Fibroblast of lung (primary cell): ENCODE measurements at places on chromosomes 7 and 10.

GRCh38 chr10:16795410-16796073, 21.7 kb downstream of the RSU1 start:
- DNase-seq: no peak

DNA sequence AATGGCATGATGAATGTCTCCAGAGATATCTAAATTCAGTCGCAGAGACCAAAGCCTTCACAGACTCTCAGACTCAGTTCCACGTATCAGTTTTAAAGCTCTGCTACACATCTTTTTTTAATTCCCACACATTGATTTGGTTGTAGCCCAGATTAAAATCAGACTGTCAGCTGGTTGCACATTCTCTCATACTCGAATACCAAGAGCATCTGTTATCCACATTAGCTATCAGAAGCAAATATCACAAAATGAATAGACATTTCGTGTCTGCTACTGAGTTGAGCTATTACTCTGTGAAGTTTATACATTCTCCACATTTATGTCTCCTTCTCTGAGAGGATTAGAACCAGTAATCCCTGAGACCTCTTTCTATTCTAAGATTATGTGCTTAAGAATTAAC, 229.2 kb downstream of the GPAM start:
- no peak for DNase-seq

DNA sequence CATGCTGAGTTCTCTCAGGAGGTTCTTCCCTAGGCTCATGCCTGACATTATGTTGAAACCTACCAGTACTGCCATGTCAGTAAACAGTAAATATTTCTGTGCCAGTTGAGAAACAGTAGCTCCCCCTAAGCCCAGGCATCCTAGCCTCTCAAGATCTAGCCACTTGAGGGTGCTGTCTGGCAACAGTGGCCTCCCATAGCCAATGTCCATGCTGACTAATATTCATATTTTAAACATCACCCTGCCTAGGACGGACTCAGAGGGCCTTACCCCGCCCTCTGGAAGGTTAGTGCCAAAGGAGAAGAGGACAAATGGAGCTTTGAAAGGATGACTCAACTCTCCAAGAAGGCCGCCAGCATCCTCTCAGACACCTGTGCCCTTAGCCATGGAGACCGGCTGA, 7.7 kb downstream of the ACSM6 start:
- peak; percentile 56 for DNase-seq

- DNase-seq: no peak
Observed at GRCh38 chr7:99789441-99790070, 5.6 kb upstream of the CYP3A4 start.

GRCh38 chr10:62924344-62924748, 108.2 kb upstream of the EGR2 start:
- DNase-seq: no peak

- no peak for DNase-seq
Observed at GRCh38 chr10:11756766-11757315, 14.7 kb downstream of the ECHDC3 start.

DNA sequence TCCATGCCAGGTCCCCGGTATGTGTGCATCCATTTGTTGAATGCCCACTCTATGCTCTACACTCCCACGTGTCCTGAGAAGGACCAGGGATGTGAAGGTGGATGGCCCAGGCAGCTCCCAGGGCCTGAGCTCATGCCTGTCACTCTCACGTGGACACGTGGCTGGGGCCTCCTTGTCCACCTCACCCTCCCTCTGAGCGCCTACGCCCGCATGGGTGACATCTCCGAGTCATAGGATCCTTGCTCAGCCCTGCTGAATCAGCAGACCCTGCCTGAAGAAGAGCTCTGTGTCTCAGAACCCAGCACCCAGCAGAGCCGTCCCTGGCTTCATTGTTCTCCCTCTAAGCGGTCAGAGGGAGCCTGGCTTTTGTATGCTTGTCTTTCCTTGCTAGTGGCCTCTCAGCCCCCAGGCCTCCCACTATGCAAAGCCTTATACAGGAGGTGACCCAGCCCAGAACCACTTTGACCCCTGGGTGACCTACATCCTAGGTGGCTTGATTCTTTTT, 107.9 kb upstream of the PPIF start:
- peak; percentile 42 for DNase-seq

- DNase-seq: no peak
Observed at GRCh38 chr10:90701428-90701827, 156.4 kb downstream of the HTR7 start.

GRCh38 chr7:95772771-95773581, 622 bp downstream of the DYNC1I1 start:
- peak; percentile 32 for DNase-seq

- DNase-seq: no peak
Observed at GRCh38 chr10:133157662-133158436, 2.2 kb upstream of the KNDC1 start.

GRCh38 chr10:122492999-122493481, 31.7 kb downstream of the HTRA1 start:
- DNase-seq: peak; percentile 56

- no peak for DNase-seq
Observed at GRCh38 chr7:66348531-66348930, 143.4 kb downstream of the TPST1 start.

DNA sequence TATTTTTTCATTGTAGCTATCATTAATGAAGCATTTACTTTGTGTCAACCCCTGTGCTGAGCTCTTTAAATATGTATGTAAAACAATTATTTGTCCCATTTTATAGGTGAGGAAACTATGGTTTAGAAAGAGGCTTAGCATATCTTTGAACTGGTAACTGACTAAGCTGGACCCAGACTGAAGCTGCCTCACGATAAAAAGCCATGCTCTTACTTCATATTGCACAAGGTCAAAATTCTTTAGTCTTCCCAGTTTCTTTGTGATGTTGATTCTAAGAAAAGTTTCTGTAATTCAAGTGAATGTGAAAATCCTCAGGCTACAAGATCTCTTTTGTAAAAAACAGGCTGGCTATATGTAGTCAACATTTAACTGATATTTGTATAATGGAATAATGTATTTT, 46.6 kb upstream of the SLC16A12 start:
- DNase-seq: no peak

- DNase-seq: peak; percentile 53
Observed at GRCh38 chr10:12019283-12019971, 23.2 kb downstream of the UPF2 start.

- DNase-seq: no peak
Observed at GRCh38 chr10:21020545-21020944, 123.4 kb upstream of the NEBL start.

DNA sequence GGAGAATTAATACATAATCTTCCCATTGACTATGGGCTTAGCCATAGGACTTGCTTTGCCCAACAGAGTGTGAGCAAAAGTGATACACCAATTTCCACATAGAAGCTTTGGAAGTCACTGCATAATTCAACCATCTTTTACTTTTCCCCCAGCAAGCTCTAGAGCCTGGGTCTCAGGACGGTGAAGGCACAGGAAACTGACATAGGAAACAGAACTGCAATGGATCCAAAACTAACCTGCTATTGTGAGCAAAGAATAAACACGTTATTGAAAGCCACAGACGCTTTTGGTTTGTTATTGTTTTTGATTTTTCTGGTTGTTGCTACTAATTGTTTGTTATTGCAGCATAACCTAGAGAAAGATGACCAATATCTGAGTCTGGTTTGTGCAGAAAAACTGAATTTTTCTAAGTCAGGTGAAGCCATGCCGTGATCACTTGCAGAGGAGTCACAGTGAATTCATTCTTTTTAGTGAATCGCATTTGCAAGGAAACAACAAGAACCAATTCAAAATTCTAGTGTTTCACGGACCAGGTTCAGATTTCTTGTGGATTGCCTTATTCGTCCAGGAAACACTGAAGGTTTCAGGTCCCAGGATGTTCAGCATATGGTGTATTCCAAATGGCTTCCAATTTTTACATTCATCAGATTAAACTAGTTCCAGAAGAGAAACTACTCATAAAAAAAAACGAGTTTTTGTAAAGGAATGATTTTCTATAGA, 52.8 kb downstream of the CUBN start:
- no peak for DNase-seq

GRCh38 chr7:108029034-108029433, 26.1 kb upstream of the LAMB1 start:
- DNase-seq: no peak

- no peak for DNase-seq
Observed at GRCh38 chr7:30226614-30227268, 57.7 kb upstream of the ZNRF2 start.

DNA sequence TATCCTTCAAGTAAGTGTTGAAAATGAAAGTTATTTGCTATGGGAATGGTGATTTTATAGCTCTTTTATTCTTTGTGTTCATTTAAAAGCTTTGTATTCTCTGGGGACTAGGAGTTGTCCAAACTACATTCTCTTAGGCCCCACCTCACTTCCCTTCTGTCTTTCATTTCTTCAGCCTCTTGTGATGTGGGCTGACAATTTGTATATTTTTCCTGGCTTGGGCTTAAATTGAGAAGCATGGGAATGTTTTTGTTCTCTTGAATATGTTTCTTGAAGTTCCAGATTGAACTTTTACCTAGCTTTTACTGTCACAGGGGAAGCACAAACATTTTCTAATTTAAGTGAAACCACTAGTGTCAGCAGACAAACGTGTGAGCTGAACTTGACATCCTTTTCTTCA, 27.9 kb downstream of the BBS9 start:
- peak; percentile 19 for DNase-seq

- no peak for DNase-seq
Observed at GRCh38 chr7:54858008-54858692, 99.1 kb upstream of the SEC61G start.

- no peak for DNase-seq
Observed at GRCh38 chr7:129719980-129720732, 108.6 kb downstream of the NRF1 start.

GRCh38 chr10:15196021-15196834, 27.7 kb upstream of the NMT2 start:
- DNase-seq: no peak

GRCh38 chr7:65798111-65799075, 74.5 kb upstream of the VKORC1L1 start:
- peak; percentile 57 for DNase-seq

- DNase-seq: peak; percentile 78
Observed at GRCh38 chr7:75892634-75893272, 13.9 kb downstream of the RHBDD2 start.

GRCh38 chr10:98408799-98409198, 6.2 kb downstream of the PYROXD2 start:
- no peak for DNase-seq

- DNase-seq: peak; percentile 77
Observed at GRCh38 chr7:18861514-18862118, 255.8 kb downstream of the TWIST1 start.

- peak; percentile 69 for DNase-seq
Observed at GRCh38 chr7:13800694-13801448, 188.6 kb downstream of the ETV1 start.

DNA sequence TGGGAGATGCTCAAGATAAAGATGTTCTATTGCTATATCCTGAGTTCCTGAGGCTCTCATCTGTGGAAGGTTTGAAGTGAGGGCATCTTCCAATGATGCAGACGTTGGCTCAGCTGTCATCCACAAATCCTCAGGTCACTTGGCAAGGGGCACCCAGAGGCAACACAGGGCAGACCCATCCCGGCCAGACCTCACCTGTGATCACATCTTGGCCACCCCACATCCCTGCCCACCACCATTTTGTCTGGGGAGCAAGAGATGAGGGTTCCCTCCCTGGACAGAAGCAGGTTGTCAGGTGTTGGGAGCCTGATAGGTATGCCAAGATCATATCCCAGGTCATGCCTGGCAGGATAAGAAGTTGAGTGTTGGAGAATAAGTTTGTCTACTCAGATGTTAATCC, 918.2 kb upstream of the ZNF722 start:
- DNase-seq: no peak

GRCh38 chr10:12742771-12743170, 258.7 kb downstream of the CCDC3 start:
- DNase-seq: no peak

DNA sequence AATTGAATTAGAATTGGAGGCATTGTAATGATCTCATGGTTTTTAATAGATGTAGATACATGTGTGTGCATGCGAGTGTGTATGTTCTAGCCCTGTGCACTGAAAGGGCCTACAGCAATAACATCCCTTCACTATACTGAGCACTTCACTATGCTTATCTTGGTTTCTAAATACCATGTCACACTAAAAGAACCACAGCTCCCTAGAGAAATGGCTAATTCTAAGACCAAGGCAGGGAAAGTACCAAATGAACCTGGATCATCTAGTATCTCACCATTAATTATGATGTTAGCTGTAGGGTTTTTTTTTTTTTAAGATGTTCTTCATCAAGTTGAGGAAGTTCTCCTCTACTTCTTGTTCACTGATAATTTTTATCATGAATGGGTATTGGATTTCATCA, 55.1 kb downstream of the HECTD2 start:
- no peak for DNase-seq

GRCh38 chr10:109427411-109427810, 495.9 kb downstream of the XPNPEP1 start:
- peak; percentile 34 for DNase-seq

GRCh38 chr7:94507462-94507861, 2.1 kb upstream of the CASD1 start:
- no peak for DNase-seq

GRCh38 chr7:37284805-37285231, 163.8 kb downstream of the ELMO1 start:
- no peak for DNase-seq

DNA sequence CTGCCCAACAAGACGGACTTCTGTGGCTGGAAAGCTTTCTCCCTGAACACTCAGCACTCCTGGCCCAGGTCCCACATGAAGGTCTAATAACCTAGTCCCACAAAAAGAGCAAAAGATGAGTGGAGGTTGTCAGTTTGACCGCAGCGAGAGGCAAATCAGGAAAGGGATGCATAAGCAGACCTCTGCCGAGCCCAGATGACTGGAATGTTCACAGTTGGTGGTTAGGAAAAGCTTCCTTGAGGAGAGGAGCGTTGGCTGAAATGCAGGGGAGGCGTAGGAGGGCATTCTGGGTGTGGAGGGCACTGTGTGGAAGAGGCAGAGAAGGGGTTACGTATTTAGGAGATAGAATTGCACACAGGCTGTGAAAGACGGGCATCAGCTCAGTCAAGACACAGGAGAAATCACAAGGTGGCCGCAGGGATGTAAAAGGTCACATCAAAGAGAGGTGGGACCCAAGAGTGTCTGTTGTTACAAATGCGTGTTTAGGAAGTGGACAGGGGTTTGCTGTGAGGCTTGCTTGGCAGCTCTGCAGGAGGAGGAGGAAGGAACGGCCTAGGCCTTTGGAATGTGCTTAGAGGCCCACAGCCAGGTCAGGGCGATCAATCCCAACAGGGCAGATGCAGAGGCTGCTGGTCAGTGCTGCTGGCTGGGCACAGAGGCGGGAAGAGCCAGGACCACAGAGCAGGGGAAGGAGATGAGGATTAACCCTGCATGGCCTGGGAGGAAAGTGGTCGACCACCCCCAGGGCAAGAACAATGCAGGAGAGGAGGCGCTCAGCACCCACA, 133.5 kb downstream of the VIPR2 start:
- DNase-seq: no peak
